ENCODE measurements at places on chromosomes 11 and 22. TPM values are rescaled to one million over a fixed set of nuclear protein-coding genes. Genes with fewer than 3 reads are reported as not detected.

GRCh38 chr11:60367009-60367408 lies 11.3 kb upstream of the MS4A7 start:
- H3K4me1 ChIP-seq, result no peaks in the 10 kb centered on the region
- no peak for DNase-seq
- H3K27me3 ChIP-seq, result no peaks in the 10 kb centered on the region
- no peak overlapping the region for H3K27ac ChIP-seq
- H3K4me3 ChIP-seq, result no peak overlapping the region

- no peaks in the 10 kb centered on the region for H3K36me3 ChIP-seq
- DNase-seq, result no peak
- H3K4me1 ChIP-seq, result no peaks in the 10 kb centered on the region
- no peak overlapping the region for H3K4me3 ChIP-seq
These were observed 10.6 kb downstream of the LRRC55 start for GRCh38 chr11:57192316-57192715.

Gene PATE2
- not detected for total RNA-seq

GRCh38 chr11:15158351-15159015 lies 43.8 kb downstream of the INSC start:
- H3K27ac ChIP-seq, result no peak overlapping the region
- no peak for DNase-seq
- no peak overlapping the region for H3K4me3 ChIP-seq
- no peaks in the 10 kb centered on the region for H3K4me1 ChIP-seq
- no peaks in the 10 kb centered on the region for H3K36me3 ChIP-seq
- no peaks in the 10 kb centered on the region for H3K27me3 ChIP-seq

DNA sequence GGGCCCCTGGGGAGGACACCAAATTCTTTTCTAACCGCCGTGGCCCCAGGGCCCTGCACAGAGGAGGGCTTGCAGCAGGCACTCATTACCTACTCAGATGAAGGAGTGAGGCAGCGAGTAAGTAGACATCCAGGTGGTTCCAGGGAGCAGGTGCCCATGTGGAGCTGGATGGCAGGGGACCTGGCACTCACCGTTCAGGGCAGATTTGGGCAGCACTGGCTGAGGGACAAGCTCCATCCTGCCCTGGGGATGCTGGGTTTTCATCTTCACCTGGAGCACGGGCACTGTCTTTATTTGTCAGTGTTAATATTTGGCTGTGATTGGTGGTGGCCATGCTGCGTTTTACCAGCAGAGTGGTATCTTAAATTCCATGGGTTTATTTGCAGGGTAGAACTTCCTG lies 1182.7 kb downstream of the BRD1 start:
- no peaks in the 10 kb centered on the region for H3K27me3 ChIP-seq

Gene GAB4
- total RNA-seq, result not detected

Gene CCDC87
- total RNA-seq, result 0.46 TPM

- H3K4me3 ChIP-seq, result no peak overlapping the region
- H3K4me1 ChIP-seq, result peaks cover 4% of the 10 kb centered on the region
- no peak overlapping the region for H3K27ac ChIP-seq
These were observed 30.9 kb upstream of the GRAMD4 start for GRCh38 chr22:46589141-46589748.

GRCh38 chr11:8092587-8093424 lies 11.8 kb downstream of the TUB start:
- peak; percentile 67 for DNase-seq
- no peaks in the 10 kb centered on the region for H3K36me3 ChIP-seq
- no peak overlapping the region for H3K4me3 ChIP-seq
- no peaks in the 10 kb centered on the region for H3K4me1 ChIP-seq
- no peaks in the 10 kb centered on the region for H3K27me3 ChIP-seq
- H3K27ac ChIP-seq, result no peak overlapping the region

DNA sequence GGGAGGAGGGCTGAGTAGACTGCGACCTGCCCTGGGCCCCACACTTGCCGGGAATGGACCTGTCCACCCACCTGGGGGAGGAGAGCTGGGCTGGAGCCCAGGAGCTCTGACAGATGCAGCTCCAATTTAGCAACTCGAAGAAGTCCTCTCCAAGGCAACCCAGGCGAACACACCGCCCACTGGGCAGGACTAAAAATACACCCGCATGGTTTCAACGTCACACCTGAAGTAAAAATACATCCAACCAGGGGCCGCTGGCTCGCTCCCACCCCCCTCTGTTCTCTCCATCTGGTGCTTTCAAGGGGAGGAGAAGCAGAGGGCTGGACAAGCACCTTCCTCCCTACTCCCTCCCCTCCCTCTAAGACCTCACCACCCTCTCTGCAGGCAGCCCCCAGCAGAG lies 119.9 kb downstream of the FEZ1 start:
- no peak overlapping the region for H3K27ac ChIP-seq
- H3K27me3 ChIP-seq, result no peaks in the 10 kb centered on the region
- peak; percentile 70 for DNase-seq
- no peaks in the 10 kb centered on the region for H3K36me3 ChIP-seq

GRCh38 chr11:119472186-119472855 lies 49.3 kb upstream of the THY1 start:
- no peaks in the 10 kb centered on the region for H3K36me3 ChIP-seq
- no peak for DNase-seq
- H3K27me3 ChIP-seq, result no peaks in the 10 kb centered on the region

Gene KCNK4
- total RNA-seq, result not detected

DNA sequence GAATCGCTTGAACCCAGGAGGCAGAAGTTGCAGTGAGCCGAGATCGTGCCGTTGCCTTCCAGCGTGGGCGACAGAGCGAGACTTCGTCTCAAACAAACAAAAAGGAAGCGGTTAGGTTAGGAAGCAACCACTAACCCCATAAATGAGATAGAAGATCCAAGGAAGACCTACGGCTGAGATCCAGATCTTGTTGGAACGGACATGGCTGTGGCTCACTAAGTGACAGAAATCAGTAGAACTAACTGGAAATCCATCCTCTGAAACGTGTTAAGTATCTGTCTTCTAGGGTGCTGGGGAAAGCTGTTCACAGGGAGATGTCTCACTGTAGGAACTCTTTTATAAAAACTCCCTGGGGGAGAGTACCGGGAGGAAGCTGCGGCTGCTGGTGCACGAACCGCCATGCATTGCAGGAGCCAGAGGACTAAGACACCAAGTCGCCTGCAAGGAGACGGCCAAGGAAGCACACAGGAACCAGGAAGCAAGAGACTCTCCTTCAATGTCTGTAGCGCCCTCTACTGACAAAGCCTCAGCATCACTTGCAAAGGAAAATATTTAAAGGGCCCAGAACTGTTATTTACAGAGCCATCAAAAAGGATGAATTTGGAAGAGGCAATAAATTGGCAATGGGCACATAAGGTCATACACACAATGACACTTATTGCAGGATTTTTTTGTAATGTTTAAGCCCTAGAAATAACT lies 16.9 kb upstream of the SPTY2D1 start:
- no peaks in the 10 kb centered on the region for H3K4me1 ChIP-seq
- H3K36me3 ChIP-seq, result no peaks in the 10 kb centered on the region
- H3K27ac ChIP-seq, result no peak overlapping the region
- H3K27me3 ChIP-seq, result no peaks in the 10 kb centered on the region
- DNase-seq, result peak; percentile 33

DNA sequence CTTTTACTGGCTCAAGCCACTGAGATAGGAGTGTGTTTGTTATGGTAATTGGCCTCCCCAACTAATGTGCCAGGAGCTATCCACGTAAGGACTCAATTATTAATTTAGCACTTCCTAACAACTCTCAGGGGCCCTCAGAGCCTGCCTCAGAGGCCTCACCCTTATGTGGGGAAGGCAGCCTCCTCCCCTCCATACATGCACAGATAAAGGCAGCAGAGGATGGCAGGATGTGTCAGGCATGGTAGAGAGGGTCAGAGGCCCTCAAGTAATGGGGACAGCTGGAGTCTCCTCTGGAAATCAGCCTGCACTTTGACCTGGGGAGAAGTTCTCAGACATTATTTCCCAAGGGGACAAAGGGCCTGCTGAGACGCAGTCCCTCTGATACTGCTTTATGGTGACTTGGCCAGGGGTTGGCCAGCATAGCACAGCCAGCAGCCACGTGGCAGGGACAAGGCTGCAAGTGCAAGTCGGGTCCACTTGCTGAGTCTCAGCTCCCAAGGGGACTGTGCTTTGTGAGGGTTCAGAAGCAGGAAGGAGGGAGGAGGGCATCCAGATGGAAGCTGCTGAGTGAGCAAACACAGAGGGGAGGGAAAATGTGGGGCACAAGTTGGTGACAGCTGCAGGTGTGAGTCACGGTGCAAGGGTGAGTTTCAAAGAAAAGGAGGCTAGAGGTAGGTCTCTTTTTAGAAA lies 17.0 kb downstream of the MOGAT2 start:
- no peak overlapping the region for H3K27ac ChIP-seq
- no peaks in the 10 kb centered on the region for H3K4me1 ChIP-seq
- H3K36me3 ChIP-seq, result no peaks in the 10 kb centered on the region

Gene SHISA8
- not detected for total RNA-seq

- no peaks in the 10 kb centered on the region for H3K27me3 ChIP-seq
- no peaks in the 10 kb centered on the region for H3K4me1 ChIP-seq
- no peak overlapping the region for H3K27ac ChIP-seq
- no peak for DNase-seq
- no peaks in the 10 kb centered on the region for H3K36me3 ChIP-seq
These were observed 52.4 kb downstream of the SYTL2 start for GRCh38 chr11:85758480-85759039.

DNA sequence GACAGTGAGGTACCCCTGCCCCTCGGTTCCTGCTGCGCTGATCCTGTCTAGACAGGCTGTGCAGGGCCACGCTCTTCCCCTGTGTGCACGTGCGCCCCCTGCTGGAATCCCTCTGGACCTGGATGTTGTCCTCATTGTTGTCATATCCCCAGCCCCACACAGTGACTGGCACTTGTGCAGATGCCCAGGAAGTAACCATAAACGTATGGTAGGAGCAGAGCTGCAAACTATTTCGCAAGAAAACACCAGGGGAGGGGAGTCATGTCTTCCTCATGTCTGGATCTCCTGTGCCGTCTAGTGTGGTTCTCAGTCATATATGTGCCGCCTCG lies 114.7 kb downstream of the CRYBB2 start:
- no peak overlapping the region for H3K27ac ChIP-seq
- DNase-seq, result no peak
- H3K4me3 ChIP-seq, result no peak overlapping the region
- no peaks in the 10 kb centered on the region for H3K4me1 ChIP-seq
- H3K36me3 ChIP-seq, result no peaks in the 10 kb centered on the region

Gene KRTAP5-2
- not detected for total RNA-seq

GRCh38 chr11:20197881-20198280 lies 37.6 kb upstream of the DBX1 start:
- no peaks in the 10 kb centered on the region for H3K27me3 ChIP-seq
- no peak for DNase-seq
- H3K4me3 ChIP-seq, result no peak overlapping the region
- no peaks in the 10 kb centered on the region for H3K4me1 ChIP-seq

All from ovary (tissue), 10 donors.